Upper lobe of left lung (tissue), 6 donors: ENCODE measurements at places on chromosomes 16 and 17. TPM values are rescaled to one million over a fixed set of nuclear protein-coding genes. Genes with fewer than 3 reads are reported as not detected.

The TMEM100 gene
- 104 TPM for total RNA-seq

The CORO6 gene
- 8.6 TPM for total RNA-seq

The SLX1B gene
- 23.0 TPM for total RNA-seq

The EVI2A gene
- total RNA-seq = 27.8 TPM

The PIGQ gene
- 69.7 TPM for total RNA-seq

The OR2C1 gene
- total RNA-seq = not detected
